H9 (cell line): ENCODE measurements at places on chromosomes 6 and 20. TPM values are rescaled to one million over a fixed set of nuclear protein-coding genes. Genes with fewer than 3 reads are reported as not detected.

The TMEM244 gene
- total RNA-seq, result not detected in 2 replicates

The ANKEF1 gene
- 8.3 and 9.7 TPM in 2 replicates for total RNA-seq

The CST5 gene
- not detected in 2 replicates for total RNA-seq

The HMGCLL1 gene
- total RNA-seq, result 0.20 and 0.24 TPM in 2 replicates

DNA sequence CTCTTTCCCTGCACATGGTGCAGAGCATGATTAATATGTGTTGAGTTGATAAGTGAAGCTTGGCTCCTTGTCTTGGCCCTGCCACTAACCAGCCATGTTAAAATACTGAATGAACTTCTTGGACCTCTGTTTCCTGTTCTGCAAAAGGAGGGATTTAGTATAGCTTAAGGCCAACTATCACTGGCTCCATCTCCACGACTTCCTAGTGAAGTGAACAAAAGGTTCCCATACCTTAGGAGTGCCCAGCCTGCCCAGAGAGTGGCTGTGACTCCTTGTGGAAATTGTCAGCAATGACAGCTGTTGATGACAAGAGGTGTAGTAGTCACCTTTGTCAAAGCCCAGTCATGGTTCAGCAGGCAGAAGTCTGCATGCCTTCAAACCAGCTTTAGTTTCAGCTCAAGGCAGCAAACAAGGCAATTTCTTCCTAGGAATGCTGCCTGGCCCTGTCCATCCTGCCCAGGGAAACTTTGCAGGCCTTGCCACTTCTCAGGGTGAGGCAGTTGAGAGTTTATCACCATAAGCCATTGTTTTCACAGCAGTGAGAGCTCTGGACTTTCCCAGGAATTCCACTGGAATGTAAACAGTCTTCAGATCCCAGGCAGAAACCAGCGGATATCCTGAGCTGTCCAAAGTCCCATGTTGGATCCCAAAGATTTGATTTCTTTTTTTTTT, 169.7 kb upstream of the TNFAIP3 start:
- H3K4me3 ChIP-seq, result no peak overlapping the region
- peak; percentile 37 for DNase-seq
- H3K36me3 ChIP-seq, result no peaks in the 10 kb centered on the region
- H3K4me1 ChIP-seq, result no peaks in the 10 kb centered on the region

DNA sequence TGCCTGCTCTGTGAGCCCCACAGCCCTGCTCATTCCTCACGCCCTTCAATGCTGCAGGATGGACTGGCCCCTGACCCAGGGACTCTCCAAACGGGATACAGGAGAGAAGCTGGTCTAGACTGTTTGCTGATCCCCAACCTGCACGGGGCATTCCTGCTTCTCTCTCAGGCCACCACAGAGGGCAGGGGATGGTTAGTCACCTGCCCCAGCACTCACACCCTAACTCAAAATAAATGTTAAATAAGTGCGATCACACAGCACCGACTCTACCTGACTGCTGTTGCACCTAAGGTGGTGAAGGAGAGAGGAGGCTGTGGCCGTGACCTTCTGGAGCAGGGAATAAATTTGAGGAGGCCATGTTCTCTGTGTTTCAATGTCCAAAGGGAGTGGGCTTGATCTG, 39.9 kb upstream of the TGM6 start:
- H3K4me3 ChIP-seq, result no peak overlapping the region
- H3K27ac ChIP-seq, result no peak overlapping the region
- H3K36me3 ChIP-seq, result no peaks in the 10 kb centered on the region
- no peaks in the 10 kb centered on the region for H3K4me1 ChIP-seq
- DNase-seq, result no peak

DNA sequence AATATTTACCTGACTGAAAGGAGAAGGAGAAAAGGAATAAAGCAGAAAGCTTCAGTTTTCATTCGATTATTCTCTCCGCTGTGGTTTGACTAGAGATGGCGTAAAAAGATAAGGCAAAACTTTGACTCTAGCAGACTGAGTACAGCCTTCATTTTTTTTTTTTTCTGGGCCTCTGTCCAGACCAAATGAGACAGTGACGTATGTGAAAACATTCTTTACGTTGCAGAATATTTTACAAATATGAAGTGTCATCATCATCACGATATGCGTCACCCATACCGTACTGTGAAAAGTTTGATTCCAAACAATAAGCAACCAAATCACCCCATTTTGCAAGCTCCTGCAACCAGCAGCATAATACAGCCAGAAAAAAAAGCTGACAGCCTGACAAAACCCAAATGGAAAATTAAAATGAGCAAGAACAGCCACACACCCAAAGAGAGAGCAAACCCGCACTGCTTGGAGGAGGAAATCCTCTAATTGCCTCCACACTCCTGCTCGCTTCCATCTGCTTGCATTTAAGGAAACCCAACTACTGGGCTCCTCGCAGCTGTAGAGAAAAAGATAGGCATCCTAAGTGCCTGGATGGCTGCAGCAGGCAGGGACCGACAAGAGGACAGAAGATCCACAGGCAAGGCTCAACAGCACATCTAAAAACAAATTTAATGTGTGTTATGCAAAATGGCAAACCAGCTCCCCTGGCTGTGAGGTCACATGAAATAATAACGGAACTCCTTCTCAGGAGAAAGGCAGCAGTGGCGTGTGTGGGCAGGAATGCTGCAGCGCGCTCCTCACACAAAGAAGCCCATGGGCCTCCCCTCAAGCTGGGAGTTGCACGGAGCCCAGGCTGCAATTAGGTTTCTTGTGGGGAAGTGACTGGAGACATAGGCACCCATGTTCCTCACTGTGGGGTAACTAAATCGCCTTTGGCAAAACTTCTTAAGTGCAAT, 113.1 kb downstream of the FYN start:
- no peak overlapping the region for H3K4me3 ChIP-seq
- H3K4me1 ChIP-seq, result peaks cover 20% of the 10 kb centered on the region
- DNase-seq, result no peak

GRCh38 chr20:51221791-51222408, 199.0 kb upstream of the KCNG1 start:
- H3K27me3 ChIP-seq, result no peaks in the 10 kb centered on the region; the same call in 1 of the 2 replicates
- H3K27ac ChIP-seq, result no peak overlapping the region
- DNase-seq, result peak; percentile 72
- H3K36me3 ChIP-seq, result peaks cover 15% of the 10 kb centered on the region
- H3K4me1 ChIP-seq, result 0 out of 2 replicates have a peak, but pooled peaks cover 2% of the 10 kb centered on the region
- H3K4me3 ChIP-seq, result peak overlapping the region; percentile 77

GRCh38 chr20:43408848-43409576, 48.7 kb upstream of the SRSF6 start:
- peaks cover 6% of the 10 kb centered on the region for H3K36me3 ChIP-seq
- H3K4me3 ChIP-seq, result no peak overlapping the region
- no peaks in the 10 kb centered on the region for H3K27me3 ChIP-seq
- H3K27ac ChIP-seq, result no peak overlapping the region

DNA sequence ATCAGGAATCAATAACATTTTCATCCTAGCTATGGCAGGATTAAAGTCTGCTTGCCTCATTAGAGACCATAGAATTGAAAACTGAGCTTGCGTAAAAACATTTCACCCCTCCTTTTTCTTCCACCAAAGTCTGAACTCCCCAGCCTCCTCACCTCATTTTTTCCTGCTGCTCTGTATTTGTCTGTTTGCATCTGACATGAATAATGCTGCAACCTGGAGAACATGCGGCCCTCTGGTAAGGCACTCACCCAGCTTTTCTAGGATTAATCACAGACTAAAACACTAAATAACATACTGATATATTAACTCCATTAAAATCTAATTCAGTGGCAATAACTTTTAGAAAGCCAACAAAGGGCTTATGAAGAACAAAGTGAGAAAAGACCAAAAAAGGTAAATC, 677.7 kb upstream of the NRSN1 start:
- no peak for DNase-seq
- no peaks in the 10 kb centered on the region; the same call in 1 of the 2 replicates for H3K4me1 ChIP-seq
- H3K36me3 ChIP-seq, result no peaks in the 10 kb centered on the region
- H3K27ac ChIP-seq, result no peak overlapping the region
- no peaks in the 10 kb centered on the region for H3K27me3 ChIP-seq

- no peak overlapping the region for H3K27ac ChIP-seq
- peaks cover 13% of the 10 kb centered on the region for H3K36me3 ChIP-seq
- H3K27me3 ChIP-seq, result no peaks in the 10 kb centered on the region
- H3K4me1 ChIP-seq, result no peaks in the 10 kb centered on the region
- no peak overlapping the region for H3K4me3 ChIP-seq
These were observed 254.4 kb upstream of the RUNX2 start for GRCh38 chr6:45073771-45074170.

- DNase-seq, result no peak
- peaks cover 29% of the 10 kb centered on the region for H3K4me1 ChIP-seq
- no peak overlapping the region for H3K27ac ChIP-seq
These were observed 11.5 kb downstream of the SNX9 start for GRCh38 chr6:157834549-157834948.

DNA sequence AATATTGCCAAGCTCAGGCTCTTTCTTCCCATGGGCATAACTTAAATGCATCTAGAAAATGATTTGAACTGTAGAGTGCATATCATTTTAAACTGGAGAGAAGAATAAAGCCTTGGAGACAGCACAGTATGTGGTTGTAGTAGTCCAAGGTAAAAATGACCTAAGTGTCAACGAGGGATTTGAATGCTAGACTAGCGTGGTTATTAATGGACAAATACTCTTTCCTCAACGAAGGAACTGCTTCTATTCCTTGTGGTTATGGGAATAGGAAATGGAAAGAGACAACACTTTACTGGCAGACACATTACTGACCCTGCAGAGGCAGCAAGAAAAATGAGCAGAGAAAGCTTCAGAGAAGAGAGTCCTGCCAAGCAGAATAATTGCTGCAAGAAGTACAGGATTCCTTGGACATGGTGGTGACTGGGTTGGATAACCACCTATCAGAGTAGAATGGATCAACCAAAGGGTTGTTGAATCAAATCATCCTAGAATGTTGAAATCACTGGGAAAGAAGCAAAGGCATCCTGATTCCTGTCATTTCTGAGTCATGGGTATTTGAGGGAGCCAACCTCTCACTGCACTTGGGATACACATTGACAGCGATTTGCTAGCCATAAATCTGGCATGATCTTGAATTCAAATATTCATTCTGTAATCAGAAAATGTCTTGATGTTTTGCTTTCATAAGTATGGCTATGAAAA, 258.1 kb upstream of the EPHA7 start:
- no peak for DNase-seq
- H3K27me3 ChIP-seq, result no peaks in the 10 kb centered on the region
- H3K4me1 ChIP-seq, result no peaks in the 10 kb centered on the region
- no peaks in the 10 kb centered on the region for H3K36me3 ChIP-seq
- no peak overlapping the region for H3K27ac ChIP-seq

GRCh38 chr6:40555092-40555491, 32.1 kb downstream of the LRFN2 start:
- H3K27me3 ChIP-seq, result no peaks in the 10 kb centered on the region
- no peak overlapping the region for H3K4me3 ChIP-seq
- H3K27ac ChIP-seq, result no peak overlapping the region
- no peaks in the 10 kb centered on the region for H3K36me3 ChIP-seq
- peaks cover 5% of the 10 kb centered on the region; the same call in 1 of the 2 replicates for H3K4me1 ChIP-seq

GRCh38 chr20:14922503-14923267, 585.3 kb upstream of the FLRT3 start:
- H3K4me3 ChIP-seq, result no peak overlapping the region
- H3K27me3 ChIP-seq, result no peaks in the 10 kb centered on the region
- no peaks in the 10 kb centered on the region for H3K4me1 ChIP-seq
- no peak for DNase-seq
- no peak overlapping the region for H3K27ac ChIP-seq

GRCh38 chr20:50320901-50321796, 130.5 kb downstream of the CEBPB start:
- no peak overlapping the region for H3K27ac ChIP-seq
- no peaks in the 10 kb centered on the region for H3K36me3 ChIP-seq
- H3K4me3 ChIP-seq, result no peak overlapping the region
- H3K27me3 ChIP-seq, result no peaks in the 10 kb centered on the region
- peak; percentile 94 for DNase-seq
